ENCODE measurements at places on chromosomes 6 and 20. TPM values are rescaled to one million over a fixed set of nuclear protein-coding genes. Genes with fewer than 3 reads are reported as not detected.
A peak's percentile ranks its signal among the peaks of the same experiment; 100 is the strongest.

DNA sequence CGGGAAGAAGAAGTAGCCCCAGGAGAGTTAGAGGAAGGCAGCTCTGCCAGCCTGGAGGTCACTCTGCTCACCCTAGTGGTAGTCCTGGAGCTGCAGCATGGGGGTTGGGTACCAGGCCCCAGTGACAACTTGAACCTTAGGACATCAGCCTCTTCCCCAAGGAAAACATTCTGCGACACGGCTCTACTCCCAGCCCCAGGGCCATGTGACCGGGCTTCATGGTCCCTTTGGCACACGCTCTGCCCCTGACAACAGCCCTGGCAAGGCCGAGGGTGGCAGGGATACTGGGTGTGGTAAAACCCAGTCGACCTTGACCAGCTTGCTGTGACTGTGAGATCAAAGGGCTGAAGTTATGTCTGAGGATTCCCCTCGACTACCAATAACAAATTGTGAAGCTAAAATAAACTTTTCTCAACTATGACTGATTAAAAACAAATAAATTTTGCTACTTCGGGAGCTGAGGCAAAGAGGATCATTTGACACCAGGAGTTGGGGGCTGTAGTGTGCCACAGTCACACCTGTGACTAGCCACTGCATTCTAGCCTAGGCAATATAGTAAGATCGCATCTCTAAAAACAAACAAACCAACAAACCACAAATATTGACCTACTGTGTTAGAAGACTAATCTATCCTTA is 24.4 kb upstream of the ARID1B start:
- no peak for DNase-seq

DNA sequence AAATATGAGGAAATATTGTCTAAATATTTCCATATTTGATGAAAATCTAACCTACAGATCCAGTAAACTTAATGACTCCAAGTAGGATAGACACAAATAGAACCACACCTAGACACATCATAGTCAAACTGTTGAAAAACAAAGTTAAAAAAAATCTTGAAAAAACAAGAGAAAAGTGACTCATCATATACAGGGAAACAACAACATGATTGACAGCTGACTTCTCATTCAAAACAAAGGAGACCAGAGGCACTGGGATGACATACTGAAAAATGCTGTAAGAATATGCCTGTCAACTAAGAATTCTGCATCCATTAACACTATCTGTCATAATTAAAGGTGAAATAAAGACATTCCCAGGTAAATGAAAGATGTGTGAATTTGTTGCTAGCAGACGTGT is 38.8 kb downstream of the BMP2 start:
- DNase-seq, result no peak

DNA sequence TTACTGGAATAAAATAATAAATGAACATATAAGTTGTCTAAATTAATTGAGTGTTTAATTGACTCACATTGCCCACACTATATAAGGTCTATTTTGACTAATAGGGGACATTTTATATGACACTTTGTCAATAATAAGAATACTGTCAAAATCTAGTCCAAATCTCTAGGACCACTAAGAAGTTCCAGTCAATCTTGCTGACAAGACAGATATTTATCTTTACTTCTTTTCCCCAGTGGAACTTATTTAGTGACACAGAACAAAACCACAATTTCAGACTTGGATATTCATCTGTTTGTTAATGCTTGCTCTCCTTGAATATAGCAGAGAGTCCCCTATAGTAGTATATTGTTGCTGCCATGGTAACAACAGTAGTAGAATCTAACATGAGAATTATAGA is 954.6 kb upstream of the MANEA start:
- DNase-seq, result no peak

DNA sequence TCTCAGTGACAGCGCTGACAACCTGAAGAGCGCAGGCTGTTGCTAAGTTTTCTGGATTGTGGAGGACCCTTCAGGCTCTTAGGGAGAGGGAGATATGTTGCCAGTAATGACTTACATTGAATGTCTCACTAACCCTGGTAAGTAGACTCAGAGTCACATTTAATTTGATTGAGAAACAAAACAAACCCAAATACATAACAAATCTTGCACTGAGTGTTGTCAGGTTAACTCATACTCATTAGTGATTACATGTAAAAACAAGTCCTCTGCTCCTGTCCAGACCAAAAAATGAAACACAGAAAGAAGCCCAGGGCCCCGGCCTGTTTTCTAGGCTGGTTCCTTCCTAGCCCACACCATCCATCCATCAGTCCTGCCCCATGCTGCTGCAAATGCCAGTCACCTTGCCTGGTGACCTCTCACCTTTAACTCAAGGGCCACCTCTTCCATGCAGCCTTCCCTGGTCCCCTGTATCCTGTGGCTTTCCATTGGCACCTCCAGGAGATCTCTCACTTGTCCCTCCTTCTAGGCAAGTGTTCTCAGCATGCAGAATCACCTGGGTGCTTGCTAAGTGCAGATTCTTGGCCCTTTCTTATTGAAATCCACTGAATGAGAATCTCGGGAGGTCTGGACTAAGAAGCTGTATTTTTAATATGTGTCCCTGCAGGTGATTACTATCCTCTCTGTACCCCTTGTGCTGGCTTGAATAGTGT is 34.7 kb upstream of the ERVFRD-1 start:
- DNase-seq, result no peak

GRCh38 chr6:140437619-140438345 is 1063.3 kb upstream of the CITED2 start:
- no peak for DNase-seq

GRCh38 chr6:121356575-121356974 is 22.3 kb upstream of the TBC1D32 start:
- DNase-seq, result no peak

DNA sequence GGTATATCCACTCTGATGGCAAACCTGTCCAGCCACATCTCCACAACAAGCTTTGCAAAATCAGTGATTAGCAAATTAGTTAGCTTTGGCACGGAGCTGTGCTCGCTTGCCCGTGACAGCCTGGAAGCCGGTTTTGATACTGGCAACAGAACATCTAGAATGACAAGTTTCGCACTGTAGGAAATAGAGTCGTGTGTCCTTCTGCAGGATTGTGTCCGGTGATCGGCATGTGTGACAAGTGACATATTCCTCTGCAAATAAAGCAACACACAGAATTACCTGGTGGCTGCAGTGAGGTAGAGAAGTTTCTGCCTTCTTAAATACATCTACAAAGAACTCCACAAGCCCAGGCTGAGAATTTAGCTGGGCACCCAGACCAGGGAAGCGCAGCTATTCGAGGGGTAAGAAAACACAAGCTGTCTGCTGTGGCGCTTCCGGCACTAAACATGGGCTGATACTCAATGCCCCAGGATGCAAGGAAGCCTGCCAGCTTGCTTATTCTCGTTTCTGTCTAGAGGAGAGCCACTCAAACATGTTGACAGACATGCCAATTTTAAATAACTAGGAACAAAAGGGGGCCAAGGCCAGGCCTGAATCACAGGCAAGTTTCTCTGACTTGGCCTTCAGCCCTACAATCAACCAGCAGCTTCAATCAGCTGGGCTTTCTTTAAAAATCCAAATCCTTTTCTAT is 22.2 kb downstream of the EIF2S2 start:
- no peak for DNase-seq

DNA sequence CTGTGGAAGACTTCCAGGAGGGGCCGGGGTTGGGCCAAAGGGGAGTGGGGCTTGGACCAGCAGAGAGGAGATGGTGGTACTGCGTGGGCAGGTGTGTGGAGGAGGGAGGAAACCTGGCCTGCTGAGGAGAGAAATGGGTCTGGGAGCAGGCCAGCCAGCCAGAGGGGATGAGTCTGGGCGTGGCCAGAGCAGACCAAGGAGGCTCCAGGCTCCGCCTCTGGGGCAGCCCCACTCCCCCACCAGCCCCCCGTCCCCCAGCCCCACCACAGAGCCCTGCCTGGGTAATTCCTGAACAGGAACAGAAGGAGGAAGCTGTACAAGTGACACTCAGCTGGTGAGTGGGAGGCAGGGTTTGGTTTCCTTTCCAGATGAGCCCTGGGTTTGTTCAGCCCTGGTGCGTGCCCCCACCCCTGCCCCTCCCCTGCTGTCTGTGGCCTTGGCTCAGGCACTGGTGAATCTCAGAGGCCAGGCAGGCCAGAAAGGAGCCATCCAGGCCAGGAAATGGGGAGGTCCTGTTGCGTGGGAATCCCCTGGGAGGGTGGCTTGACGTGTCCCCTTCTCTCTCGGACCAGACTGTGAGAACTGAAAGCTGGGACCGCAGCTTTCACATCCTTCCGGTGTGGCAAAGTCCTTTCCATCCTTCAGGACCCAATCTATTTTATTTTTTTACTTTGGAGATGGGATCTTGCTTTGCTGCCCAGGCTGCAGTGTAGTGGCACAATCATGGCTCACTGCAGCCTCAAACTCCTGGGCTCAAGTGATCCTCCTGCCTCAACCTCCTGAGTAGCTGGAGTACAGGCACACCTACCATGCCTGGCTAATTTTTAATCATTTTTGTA is 9.4 kb upstream of the SRC start:
- peak; percentile 70 for DNase-seq

- no peak for DNase-seq
Measured at GRCh38 chr6:148054219-148054618, 288.4 kb upstream of the SASH1 start.

DNA sequence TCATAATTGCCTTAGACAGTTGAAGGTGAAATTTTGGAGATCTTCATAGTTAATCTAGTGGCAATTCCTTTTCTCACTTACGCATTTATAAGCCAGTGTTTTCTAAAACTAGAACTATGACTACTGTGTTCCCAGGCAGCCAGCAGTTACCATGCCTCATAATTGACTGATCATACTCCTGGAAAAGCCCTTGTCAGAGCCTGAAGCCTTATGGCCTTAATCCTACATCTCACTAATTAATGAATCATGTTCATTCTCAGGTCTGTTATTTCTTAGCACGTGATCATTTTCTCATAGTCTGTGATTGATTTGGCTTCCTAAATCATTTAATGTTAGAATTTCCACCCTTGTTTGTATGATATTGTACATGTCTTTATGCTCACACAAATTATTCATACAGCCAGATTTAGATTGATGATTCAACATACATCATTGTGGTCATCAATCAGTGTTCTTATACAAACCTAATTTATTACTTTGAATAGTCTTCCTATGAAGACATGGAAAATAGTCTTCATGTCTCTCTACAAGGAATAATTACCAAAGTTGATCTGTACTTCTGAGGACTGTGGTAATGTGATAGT is 132.6 kb upstream of the ASCC3 start:
- no peak for DNase-seq

DNA sequence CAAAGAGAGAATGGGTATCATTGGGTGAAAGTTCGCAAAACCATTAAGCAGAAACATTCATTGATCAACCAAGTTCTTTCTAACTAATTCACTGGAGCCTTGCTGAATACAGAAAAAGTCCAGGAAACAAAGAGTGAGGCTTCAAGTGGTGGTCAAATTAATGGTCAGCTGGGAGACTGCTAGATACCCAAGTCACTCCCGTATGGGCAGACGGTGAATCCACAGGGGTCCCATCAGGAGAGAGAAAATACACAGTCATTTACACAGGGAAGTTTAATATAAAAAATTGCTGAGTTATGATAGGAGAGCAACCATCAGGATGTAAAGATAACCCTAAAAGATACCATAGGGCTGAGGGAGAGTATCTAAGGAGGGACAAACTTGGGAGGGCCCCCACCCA is 198.7 kb upstream of the DTNBP1 start:
- no peak for DNase-seq

GRCh38 chr6:39193201-39193791 is 36.0 kb downstream of the KCNK5 start:
- DNase-seq, result no peak

DNA sequence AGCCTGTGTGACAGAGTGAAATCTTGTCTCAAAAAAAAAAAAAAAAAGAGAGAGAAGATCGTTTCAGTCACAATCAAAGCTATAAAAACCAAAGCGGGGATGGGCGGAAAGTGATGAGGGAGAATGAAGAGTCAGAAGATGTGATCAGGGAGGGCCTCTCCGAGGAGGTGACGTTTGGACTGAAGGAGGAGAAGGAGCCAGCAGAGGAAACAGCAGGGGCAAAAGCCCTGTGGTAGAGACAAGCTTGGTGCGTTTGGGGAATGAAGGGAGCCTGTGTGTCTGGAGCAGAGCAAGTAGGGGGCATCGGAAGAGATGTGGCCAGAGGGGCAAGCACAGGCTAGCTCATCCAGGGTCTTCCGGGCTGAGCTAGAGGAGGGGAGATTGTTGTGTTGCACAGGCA is 14.5 kb upstream of the LBP start:
- DNase-seq, result no peak

GRCh38 chr20:48807586-48808381 is 20.0 kb downstream of the PREX1 start:
- no peak for DNase-seq

GRCh38 chr6:144653885-144654505 is 368.9 kb downstream of the UTRN start:
- no peak for DNase-seq

DNA sequence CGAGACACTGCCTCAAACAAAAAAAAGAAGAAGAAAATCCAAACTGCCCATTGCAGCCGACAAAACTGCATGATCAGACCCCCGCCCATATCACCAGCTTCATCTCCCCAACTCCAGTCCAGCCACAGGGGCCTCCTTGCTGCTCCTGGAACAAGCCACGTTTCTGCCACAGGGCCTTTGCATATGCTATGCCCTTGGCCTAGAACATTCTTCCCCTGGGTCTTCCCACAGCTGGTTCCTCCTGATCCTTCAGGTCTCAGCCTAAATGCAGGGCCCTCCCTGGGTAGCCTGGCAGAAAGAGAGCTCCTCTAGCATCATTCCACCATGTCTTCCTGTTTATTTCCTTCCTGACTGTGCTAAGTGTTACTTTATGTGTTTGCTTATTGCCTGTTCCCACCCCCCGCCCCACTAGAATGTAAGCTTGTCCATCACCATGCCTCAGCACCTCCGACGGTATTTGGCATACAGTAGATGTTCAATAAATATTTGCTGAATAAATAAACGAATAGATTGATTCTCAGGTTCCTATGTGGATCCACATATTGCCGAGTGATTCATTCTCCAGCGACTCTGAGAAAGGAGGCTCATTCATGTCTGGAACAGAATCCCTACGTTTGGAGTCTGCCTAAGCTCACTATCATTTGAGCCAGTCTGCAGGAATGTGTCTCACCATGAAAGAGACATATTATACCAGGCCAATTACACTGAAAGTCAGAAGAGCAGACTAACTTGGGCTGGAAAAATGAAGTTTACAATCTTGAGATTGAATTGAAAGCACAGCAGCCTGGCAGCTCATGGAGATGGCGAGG is 56.1 kb downstream of the NFATC2 start:
- no peak for DNase-seq

- no peak for DNase-seq
Measured at GRCh38 chr20:50725724-50726005, 5.7 kb upstream of the PARD6B start.

Gene CMTR1
- total RNA-seq, result 120 TPM

Gene DEFB124
- total RNA-seq, result not detected

Gene UNC93A
- total RNA-seq, result not detected

Gene CRYBG1
- 44.1 TPM for total RNA-seq

Gene TP53TG5
- total RNA-seq, result not detected

Gene TSBP1
- total RNA-seq, result not detected

Gene MLN
- total RNA-seq, result not detected

Gene RHAG
- not detected for total RNA-seq

Gene DCDC2
- not detected for total RNA-seq

Gene RUNX2
- total RNA-seq, result 19.9 TPM

Gene PPIL6
- 0.21 TPM for total RNA-seq

Gene NTSR1
- total RNA-seq, result not detected

Gene PIGU
- 20.7 TPM for total RNA-seq

Gene FILIP1
- not detected for total RNA-seq

Gene HDGFL1
- total RNA-seq, result not detected

Gene BACH2
- 21.5 TPM for total RNA-seq

Data from activated CD8-positive, alpha-beta memory T cell treated with anti-CD3 and anti-CD28 coated beads, Interleukin-2, amount 10 ng/mL, durations not matched to agents 7 days and 5 days (primary cell).